ENCODE measurements at places on chromosomes 1 and 21.

DNA sequence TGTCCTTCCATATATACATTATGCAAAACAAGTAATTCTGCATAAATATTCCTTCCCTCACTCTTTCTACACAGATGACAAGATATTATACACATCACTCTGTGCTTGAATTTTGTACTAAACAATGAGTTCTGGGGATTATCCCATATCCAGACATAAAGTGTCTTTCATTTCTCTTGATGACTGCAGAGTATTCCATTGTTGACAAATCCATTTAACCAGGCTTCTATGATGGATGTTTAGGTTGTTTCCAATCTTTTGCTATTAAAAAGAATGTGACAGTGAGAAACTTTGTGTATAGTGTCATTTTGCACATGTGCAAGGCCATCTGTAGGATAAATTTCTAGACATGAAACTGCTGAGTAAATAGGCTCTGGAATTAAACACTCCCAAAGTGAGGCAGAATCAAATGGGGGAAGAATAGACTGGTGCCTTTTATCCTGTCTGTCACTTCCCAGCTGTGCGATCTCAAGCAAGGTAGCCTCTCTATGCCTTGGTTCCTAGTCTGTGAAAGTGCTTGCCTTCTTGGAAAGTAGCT, 29.9 kb upstream of the ATP2B4 start:
- no peak for DNase-seq

GRCh38 chr1:198472997-198473396, 67.5 kb downstream of the ATP6V1G3 start:
- DNase-seq: no peak

GRCh38 chr1:115301438-115302020, 36.5 kb downstream of the NGF start:
- no peak for DNase-seq

DNA sequence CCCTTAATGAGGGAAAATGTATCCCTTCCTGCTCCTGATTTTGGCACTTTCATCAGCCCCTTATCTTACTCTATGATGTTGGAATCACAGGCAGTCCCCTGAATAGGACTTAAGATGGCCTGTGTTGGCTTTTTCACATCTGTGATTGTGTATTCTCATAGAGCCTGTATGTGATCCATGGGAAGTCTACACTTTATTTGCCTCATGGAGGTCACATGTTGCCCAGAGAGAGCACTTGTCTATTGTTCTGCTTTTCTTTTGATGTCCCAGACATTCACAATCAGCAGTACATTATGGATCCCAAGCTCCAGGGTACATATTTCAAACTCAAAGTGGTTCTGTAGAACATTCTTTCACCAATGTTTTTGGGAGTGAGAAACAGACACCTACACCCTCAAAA, 885.2 kb upstream of the ADGRL2 start:
- DNase-seq: no peak

- DNase-seq: no peak
Observed at GRCh38 chr1:10888791-10889649, 92.6 kb upstream of the CASZ1 start.

DNA sequence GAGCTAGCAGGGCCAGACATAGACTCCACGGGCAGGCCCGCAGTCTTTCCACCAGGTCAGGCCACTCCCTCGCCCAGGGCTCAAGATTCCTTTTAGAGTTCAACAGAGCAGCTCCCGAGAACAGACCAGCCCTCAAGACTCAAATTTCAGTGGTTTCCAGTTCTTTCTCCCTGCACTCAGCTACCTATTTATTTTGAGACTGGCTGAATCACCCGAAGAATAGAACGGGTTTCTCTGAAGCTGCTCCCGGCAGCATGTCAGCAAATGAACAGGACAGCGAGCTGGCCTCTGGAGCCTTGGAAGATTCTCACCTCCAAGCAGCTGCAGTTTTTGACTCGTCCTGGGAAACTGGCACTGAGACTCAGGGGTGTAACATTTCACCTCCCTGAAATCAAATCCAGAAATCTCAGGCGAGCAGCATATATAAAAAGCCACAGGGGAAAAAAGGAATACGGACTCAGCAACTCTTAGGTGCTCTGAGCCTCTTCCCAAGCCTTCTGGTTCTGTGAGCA, 177.9 kb downstream of the CLIC6 start:
- DNase-seq: no peak

GRCh38 chr1:21290546-21290944, 282 bp upstream of the ECE1 start:
- no peak for DNase-seq

- no peak for DNase-seq
Observed at GRCh38 chr1:51222136-51222787, 13.8 kb upstream of the RNF11 start.

DNA sequence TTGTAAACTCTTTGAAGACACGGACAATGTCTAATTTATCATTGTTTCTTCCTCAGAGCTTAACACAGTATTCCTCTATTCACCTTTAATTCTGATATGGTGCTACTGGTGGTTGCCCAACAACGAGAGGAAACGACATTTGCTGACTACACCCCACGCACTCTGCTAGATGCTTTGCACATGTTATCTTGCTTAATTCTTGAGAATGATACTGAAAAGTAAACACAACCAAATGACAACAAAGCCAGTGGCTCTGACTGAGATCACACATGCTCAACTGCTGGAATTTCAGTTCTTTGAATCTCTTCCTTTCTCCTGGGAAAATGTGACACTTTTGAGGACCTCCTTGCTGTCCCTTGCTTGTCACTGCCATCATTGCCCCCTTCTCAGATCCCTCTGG, 37.2 kb upstream of the DDAH1 start:
- DNase-seq: no peak

GRCh38 chr1:64502083-64502482, 32.2 kb downstream of the CACHD1 start:
- DNase-seq: no peak

DNA sequence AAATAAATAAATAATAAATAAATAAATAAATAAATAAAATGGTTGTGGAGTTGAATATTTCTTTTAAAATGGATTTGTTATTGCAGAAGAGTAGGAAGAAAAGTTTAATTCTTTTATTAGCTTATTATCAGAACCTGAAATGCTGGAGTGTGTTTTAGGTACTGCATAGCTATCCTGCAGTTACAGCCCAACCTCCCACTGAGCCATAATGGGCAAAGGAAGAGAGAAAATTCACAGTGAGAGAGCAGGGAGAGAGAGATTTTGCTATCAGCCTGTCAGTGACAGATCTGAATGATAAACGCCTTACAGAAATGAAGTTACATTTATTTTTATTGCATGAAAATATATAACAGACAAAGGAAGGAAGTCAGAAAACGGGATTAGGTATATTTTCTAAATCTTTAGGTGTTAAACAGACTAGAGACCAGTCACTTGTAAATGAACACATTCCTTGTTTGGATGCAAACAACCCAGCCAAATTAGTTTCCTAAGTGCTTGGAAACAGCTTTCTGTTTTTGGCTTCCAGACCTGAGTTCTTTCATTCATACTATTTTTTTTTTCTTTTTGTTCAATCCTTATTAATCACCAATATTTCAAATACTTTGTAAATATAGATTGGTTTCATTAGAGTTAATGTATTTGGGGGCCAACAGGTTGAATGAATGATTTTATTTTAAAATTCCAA, 425.3 kb downstream of the USP25 start:
- no peak for DNase-seq

GRCh38 chr1:17689011-17689410, 66.1 kb upstream of the ACTL8 start:
- DNase-seq: no peak

- DNase-seq: no peak
Observed at GRCh38 chr21:44751799-44752636, 40.6 kb upstream of the TSPEAR start.

DNA sequence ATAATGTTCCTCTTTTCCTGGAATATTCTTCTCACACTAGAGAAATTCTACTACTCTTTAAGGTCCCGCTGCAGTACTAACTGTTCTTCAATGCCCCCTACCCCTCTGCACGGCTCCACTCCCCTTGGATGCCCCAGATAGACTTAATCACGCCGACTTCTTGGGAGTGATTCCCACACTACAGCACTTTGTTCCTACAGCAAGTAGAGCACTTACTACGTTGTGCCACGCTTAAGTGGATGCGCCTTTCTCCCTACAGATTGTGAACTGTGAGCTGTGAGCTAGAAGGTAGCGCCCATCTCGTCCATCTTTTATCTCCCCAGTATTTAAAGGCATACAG, 2.2 kb downstream of the ZNF436 start:
- no peak for DNase-seq

DNA sequence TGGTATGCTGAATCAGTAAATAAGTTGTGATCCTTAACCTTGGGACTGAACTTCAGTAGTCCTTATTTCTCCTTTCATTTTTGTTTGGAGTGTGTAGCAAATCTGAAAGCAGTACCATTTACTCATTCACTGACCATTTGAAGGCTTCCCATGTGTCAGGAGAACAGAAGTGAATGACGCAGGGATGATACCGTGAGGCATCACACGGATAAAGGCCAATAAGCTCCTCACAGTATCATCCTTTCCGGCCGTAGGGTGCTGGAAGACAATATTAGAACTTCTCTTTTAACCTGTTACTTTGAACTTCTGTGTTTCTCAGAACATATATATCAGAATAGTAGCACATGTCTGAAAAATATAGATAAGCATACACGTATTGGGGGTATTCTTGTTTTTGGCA, 21.3 kb downstream of the BACH1 start:
- no peak for DNase-seq

DNA sequence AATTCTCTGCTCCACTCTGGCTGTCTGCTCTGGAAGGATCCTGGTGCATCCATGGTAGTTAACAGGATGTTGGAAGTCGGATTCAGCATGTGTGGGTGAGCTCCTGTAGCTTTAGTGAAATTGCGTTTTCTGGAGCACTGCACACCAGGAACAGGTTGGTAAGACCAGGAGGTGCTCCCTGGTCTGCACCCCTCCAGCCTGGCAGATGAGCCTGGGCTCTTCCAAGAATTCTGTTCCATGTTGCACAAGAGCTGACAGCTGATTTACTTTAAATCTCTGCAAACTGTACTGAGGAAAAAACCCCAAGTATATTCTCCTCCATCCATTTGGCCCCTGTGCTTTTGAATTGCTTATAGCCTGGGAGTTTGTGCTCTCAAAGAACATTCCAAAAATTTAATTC, 33.7 kb downstream of the KCNK1 start:
- DNase-seq: no peak

- no peak for DNase-seq
Observed at GRCh38 chr1:188006354-188006753, 1177.6 kb downstream of the PLA2G4A start.

GRCh38 chr1:222557574-222557973, 9.7 kb upstream of the HHIPL2 start:
- no peak for DNase-seq

DNA sequence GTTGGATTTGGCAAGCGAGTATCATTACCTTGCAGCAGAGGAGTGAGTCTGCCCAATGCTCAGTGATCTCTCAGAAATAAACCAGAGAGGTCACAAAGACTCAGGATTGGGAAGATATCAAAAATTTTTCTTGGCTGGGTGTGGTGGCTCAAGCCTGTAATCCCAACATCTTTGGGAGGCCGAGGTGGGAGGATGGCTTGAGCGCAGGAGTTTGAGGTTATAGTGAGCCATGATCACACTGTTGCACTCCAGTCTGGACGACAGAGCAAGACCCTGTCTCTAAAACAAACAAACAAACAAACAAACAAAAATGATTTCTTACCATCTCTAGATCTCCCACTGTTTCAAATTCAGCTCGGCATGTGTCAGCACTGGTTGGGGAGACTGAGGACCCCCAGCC, 13.3 kb upstream of the BECN2 start:
- DNase-seq: no peak

DNA sequence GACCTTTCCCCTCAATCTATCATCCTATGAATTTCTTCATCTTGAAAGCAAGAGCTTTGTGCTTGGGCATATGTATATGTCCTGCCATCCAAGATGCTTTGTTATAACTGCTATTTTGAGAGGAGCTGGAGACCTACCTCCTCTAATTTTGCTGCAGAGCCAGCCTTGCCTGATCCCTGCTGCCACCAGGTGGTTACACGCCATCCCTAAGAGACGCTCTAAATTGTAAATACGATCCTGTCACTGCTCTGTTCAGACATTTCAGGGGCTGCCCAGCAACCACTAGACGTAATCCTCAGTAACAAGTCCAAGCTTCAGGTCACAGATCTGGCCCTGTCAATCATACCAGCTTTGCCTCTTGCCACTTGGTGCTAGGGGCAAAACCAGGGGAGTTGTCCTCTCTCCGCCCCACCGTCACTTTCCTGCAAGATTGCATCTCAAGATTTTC, 32.9 kb downstream of the GPA33 start:
- no peak for DNase-seq

GRCh38 chr1:157880621-157881020, 39.0 kb upstream of the CD5L start:
- DNase-seq: no peak

GRCh38 chr1:90370686-90371447, 346.2 kb downstream of the BARHL2 start:
- no peak for DNase-seq

DNA sequence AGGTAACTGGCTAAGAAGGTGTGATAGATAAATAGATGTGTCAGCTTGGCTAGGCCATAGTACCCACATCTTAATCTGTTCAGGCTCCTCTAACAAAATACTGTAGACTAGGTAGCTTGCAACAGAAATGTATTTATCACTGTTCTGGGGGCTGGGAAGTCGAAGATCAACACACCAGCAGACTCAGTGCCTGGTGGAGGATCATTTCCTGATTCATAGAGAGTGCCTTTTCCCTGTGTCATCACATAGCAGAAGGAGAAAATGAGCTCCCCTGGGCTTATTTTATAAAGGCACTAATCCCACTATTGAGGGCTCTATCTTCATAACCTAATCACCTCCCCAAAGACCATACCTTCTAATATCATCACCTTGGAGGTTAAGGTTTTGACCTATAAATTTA, 532.7 kb upstream of the OLFM3 start:
- DNase-seq: no peak

DNA sequence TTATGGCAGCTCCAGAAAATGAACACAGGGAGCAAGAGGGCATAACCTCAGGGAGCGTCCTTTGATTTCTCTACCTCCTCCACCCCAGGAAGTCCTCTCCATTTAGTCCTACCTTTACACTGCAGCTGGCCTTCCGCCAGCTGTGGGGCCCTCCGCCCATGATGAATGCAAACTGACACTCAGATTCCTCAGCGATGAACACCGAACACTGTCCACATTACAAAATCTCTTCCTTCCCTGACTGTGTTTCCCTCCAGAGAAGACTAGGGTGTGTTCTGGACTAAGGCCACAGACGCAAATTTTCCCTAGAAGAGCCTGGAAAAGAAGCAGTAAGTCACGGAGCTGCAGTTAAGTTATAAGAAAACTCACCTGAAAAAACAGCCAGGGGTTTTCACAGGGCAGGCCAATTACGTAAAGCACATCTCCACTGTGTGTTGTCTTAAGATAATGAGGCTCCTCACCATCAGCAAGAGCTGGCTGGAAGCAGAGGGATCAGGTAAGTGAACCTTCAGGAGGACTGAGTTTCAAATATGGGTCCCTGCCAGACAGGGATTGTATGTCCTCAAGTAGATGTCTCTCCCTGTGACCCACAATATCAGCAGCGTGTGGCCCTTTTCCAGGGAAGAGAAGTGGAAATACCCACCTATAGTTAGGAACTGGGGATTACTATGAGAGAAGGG, 46.3 kb upstream of the ATP1B1 start:
- no peak for DNase-seq

- no peak for DNase-seq
Observed at GRCh38 chr1:21801100-21801499, 11.0 kb upstream of the LDLRAD2 start.

- DNase-seq: no peak
Observed at GRCh38 chr1:92536211-92536979, 49.7 kb upstream of the GFI1 start.
